ENCODE measurements at places on chromosomes 11 and 22.

- no peak for DNase-seq
These were observed 175.4 kb downstream of the CWF19L2 start for GRCh38 chr11:107282195-107282594.

DNA sequence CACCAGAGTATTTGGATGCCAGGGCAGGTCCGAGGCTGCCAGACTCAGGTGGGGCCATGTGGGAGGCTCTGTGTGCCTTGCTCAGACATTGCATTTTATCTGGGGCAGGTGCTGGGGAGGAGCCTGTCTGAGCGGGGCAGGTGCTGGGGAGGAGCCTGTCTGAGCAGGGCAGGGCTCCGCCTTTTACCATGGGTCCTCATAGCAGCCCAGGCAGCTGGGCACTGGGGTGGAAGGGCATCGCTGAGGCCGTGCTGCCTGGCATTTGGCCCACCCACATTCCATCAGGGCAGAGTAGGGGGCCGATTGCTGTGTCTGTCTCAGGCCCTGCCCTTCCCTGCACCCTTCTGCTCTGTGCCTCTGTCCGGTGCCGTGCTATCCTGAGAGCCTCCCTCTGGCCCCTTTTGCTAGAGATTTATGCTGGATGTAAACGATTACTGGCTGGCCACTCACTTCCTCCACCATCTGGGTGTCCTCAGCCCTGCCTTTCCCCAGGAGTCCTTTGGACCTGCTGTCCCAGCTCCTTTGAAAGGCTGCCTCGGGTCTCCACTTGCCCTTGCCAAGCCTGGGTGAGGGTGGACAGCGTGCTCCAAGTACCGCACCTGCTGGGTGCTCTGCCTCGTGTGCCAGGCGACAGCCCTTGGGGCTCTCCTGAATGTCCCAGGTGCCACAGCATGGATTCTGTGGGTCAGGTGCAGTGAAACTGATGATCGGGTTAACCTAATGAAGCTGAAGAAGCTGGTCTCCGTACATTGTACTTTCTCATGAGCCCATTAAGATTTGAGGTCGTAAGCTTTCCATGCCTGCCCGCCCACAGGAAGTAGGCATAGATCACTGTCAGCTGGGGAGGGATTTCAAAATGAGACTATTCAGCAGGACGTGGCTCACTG is 281.6 kb downstream of the TBC1D22A start:
- no peak for DNase-seq

- DNase-seq = no peak
These were observed 26.5 kb upstream of the THY1 start for GRCh38 chr11:119449498-119449897.

GRCh38 chr11:122204206-122204605 is 88.2 kb upstream of the BLID start:
- DNase-seq = no peak

DNA sequence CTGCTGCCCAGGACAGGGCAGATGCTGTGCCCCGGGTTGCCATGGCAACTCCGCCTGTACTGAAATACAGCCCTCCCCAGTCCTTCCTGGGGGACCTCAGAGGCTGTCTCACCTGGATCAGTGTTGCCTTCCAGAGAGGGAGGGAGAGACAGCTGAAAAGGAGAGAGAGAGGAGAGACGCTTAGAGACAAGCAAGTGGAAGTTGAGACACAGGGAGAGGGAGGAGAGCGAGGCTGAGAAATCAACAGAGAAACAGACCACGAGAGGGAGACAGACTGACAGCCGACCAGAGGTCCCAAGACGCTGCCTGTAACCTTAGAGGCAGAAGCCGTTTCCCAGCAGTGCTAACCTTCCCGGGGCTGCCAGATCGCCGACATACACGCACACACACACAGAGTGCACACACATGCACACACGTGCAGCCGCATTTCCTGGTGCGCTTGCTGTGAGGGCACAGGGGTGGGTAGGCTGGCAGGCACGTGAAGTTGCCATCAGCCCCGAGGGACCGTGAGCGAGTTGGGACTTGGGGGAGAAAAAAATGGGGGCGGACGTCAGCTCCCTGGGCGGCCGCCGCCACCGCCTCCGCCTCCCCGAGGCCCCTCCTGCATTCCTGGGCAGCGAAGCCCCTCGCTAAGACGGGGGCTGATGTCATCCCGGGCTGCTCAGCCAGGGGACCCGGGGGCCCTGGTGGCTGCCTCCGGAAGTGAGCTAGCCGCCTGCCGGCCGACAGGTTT is 88.6 kb upstream of the CRYBB3 start:
- peak; percentile 63 for DNase-seq
